ENCODE measurements at places on chromosomes 13 and 19. TPM values are rescaled to one million over a fixed set of nuclear protein-coding genes. Genes with fewer than 3 reads are reported as not detected.

MTRF1 gene
- total RNA-seq: 11.2 TPM

SYCN gene
- total RNA-seq: not detected

ALG11 gene
- 29.7 TPM for total RNA-seq

RASIP1 gene
- total RNA-seq: 10.1 TPM

PNMA8B gene
- total RNA-seq: 0.79 TPM

ZNF66 gene
- 7.0 TPM for total RNA-seq

ZNF558 gene
- total RNA-seq: 32.9 TPM

GDF15 gene
- 36.3 TPM for total RNA-seq

SUGT1 gene
- total RNA-seq: 18.7 TPM

PHLDB3 gene
- 11.6 TPM for total RNA-seq

FAM83E gene
- 97.0 TPM for total RNA-seq

ZNF763 gene
- 7.1 TPM for total RNA-seq

MYH14 gene
- 409 TPM for total RNA-seq

IL17D gene
- total RNA-seq: 1.1 TPM

- H3K27ac ChIP-seq: no peak overlapping the region
- peaks cover 6% of the 10 kb centered on the region for H3K4me1 ChIP-seq
- no peak for DNase-seq
- H3K36me3 ChIP-seq: no peaks in the 10 kb centered on the region
- no peaks in the 10 kb centered on the region for H3K27me3 ChIP-seq
- no peak overlapping the region for H3K4me3 ChIP-seq
Observed at GRCh38 chr19:43804432-43804831, 2.2 kb upstream of the LYPD5 start.

DNA sequence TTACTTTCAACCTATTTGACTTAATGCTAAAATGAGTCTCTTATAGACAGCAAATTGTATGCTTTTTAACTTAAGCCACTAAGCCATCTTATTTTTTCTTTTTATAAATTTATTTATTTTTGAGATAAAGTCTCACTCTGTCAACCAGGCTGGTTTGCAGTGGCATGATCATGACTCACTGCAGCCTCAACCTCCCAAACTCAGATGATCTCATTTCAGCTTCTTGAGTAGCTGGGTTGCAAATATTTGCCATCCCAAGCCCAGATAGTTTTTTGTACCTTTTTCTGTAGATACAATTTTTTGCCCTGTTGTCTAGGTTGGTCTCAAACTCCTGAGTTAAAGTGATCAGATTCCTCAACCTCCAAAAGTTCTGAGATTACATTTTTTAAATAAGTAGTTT, 27.1 kb downstream of the ZNF714 start:
- no peaks in the 10 kb centered on the region for H3K27me3 ChIP-seq
- H3K36me3 ChIP-seq: no peaks in the 10 kb centered on the region
- no peak overlapping the region for H3K4me3 ChIP-seq
- no peak for DNase-seq

DNA sequence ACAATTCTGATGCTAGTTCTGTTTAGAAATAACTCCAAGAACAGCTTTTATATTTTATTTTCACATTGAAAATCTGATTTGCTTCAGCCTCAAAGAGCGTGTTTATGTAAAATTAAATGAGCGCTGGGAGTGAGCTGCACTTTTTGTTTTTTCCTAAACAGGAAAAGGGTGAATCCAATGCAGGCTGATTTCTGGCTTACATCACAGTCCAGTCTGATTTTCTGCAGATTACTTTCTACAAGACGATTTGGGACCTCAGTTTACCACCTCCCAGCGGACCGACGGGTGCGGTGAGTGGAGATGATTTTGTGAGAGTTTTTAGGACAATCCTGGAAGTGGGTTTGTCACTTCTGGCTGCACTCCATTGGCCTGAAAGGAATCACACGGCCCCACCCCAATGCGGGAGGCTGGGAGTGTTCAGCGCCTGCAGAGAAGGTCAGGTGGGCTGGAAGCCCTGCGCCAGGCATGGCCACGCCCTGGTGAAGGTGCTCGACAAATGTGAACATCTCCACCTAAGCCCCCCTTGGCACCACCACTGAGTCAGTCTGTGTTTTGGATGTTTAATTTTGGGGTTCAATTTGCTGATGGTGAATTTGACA, 90.1 kb downstream of the ANKRD10 start:
- no peaks in the 10 kb centered on the region for H3K4me1 ChIP-seq
- H3K27ac ChIP-seq: no peak overlapping the region
- no peaks in the 10 kb centered on the region for H3K27me3 ChIP-seq
- no peaks in the 10 kb centered on the region for H3K36me3 ChIP-seq
- no peak for DNase-seq
- no peak overlapping the region for H3K4me3 ChIP-seq

DNA sequence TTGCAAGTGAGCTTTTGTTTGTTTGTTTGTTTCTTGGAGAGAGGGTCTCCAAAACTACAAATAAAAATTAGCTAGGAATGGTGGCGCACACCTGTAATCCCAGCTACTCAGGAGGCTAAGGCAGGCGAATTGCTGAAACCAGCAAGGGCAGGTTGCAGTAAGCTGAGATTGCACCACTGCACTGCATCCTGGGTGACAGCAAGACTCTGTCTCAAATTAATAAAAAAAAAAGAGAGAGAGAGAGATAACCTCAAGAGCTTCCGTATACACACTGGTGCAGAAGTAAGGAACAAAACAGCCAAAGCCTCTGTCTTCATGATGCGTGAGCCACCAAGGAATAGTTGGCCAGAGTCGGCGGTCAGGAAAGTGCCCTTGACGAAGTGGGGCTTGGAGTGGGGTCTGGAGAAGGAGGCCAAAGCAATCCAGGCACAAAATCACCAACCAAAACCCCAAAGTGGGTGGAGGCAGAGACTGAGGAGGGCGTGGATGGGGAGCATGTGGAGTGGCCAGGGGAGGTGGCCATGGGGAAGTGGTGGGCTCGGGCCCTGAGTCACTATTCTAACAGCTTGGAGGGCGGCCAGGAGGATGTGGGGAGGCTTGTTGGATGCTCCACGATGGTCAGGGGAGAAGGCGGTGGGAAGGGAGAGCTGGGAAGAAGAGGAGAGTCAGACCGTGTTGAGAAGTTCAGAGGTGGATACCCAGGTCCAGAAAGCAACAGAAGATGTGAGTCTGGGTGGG, 21.2 kb upstream of the TOMM40 start:
- H3K4me1 ChIP-seq: no peaks in the 10 kb centered on the region
- H3K4me3 ChIP-seq: no peak overlapping the region
- H3K36me3 ChIP-seq: no peaks in the 10 kb centered on the region
- peak; percentile 62 for DNase-seq
- no peaks in the 10 kb centered on the region for H3K27me3 ChIP-seq

DNA sequence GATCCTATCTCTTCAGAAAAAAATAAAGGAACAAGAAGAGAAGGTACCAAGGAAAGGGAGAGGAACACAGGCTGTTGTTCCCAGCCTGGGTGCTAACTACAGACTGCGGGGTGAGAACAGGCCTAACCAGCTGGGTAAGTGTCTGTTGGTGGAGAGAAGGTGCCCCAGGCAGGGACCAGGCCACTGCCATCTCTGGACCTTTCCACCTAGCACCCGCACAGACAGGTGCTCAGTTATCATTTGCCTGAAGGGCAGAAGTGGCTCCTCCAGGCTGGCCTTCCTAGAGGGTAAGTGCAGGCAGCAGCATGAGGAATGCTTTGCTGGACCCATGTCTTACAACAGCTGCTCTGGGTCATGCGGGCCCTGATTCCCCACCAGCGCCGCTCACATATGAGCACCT, 10.1 kb downstream of the DNMT1 start:
- H3K36me3 ChIP-seq: no peaks in the 10 kb centered on the region
- H3K27ac ChIP-seq: no peak overlapping the region
- no peaks in the 10 kb centered on the region for H3K4me1 ChIP-seq

GRCh38 chr13:95745289-95745688, 68.3 kb downstream of the DNAJC3 start:
- no peaks in the 10 kb centered on the region for H3K27me3 ChIP-seq
- DNase-seq: no peak
- no peaks in the 10 kb centered on the region for H3K4me1 ChIP-seq
- no peak overlapping the region for H3K27ac ChIP-seq
- no peaks in the 10 kb centered on the region for H3K36me3 ChIP-seq
- no peak overlapping the region for H3K4me3 ChIP-seq

DNA sequence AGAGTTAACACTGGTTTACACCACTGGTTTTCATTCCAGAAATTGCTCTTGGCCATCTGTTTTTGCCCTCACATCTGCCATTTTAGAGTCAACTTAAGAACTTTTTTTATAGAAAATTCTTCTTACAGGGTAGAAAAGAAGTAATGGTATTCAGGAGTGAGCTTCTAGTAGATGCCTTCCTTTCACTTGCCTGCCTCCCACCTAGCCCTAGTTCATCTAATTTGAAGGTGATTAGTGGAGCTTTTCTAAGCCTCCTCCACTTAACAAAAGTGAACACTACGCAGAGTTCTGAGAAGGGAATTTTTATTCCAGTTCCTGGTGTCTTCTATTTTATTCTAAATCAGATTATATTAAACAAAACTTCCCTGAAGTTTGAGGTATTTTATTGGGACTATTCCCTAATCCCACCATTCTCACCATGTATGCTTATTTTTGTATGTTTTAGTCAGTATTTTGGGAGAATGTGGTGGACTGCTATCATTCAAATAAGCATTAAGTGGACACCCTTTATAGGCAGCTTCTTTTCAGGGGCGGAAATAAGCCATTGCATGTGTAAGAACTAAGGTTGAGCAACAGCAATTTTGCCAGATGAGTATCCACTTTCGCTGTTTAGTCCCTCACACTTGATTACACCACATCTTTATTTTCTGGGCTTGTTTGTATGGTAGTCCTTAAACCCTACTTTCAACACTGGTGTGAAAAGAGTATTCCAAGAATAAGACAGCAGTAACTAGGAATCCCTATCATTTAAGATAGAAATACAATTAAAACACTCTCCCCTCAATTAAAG, 156.9 kb downstream of the ENOX1 start:
- DNase-seq: no peak
- H3K27me3 ChIP-seq: no peaks in the 10 kb centered on the region
- no peak overlapping the region for H3K27ac ChIP-seq
- no peak overlapping the region for H3K4me3 ChIP-seq
- H3K4me1 ChIP-seq: no peaks in the 10 kb centered on the region
- no peaks in the 10 kb centered on the region for H3K36me3 ChIP-seq

- DNase-seq: peak; percentile 89
- H3K4me1 ChIP-seq: peaks cover 21% of the 10 kb centered on the region
- H3K27me3 ChIP-seq: no peaks in the 10 kb centered on the region
- H3K4me3 ChIP-seq: peak overlapping the region; percentile 23
Observed at GRCh38 chr19:2578901-2579677, 103.2 kb downstream of the GADD45B start.

- DNase-seq: no peak
- no peaks in the 10 kb centered on the region for H3K4me1 ChIP-seq
- no peak overlapping the region for H3K4me3 ChIP-seq
- no peaks in the 10 kb centered on the region for H3K36me3 ChIP-seq
- H3K27ac ChIP-seq: no peak overlapping the region
Observed at GRCh38 chr13:46345866-46346265, 41.2 kb downstream of the RUBCNL start.

DNA sequence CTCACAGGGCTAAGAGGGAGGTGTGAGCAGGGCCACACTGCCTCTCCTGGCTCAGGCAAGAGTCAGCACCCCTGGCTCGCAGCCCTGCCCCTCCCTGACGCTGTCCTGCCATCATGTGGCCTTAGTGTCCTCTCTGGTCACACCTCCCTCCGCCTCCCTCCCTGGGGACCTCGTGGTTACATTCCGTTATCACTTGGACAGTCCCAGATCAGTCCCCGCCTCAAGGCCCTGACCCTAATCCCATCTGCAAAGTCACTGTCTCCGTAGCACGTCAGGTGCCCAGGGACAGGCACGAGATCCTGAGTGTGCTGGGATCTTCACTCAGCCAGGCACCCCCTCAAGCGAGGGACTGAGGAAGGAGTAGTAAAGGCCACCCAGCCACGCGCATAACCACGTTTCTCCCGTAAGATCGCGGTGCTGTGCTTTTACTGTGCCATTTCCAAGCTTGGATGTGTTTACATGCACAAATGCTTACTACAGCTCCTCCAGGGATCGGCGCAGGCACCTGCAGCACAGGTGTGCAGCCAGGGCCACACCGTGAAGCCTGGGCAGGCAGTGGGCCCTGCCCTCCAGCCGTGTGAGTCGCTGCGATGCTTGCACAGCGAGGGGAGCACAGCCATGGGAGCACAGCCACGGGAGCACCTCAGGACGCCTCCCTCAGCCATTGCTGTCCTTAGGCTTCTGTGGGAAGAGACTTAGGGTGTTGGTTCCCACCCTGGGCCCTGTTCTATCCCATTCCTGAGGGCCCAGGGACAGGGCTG, 10.7 kb upstream of the TMEM255B start:
- no peak for DNase-seq
- H3K36me3 ChIP-seq: no peaks in the 10 kb centered on the region
- no peaks in the 10 kb centered on the region for H3K4me1 ChIP-seq
- no peak overlapping the region for H3K27ac ChIP-seq
- H3K27me3 ChIP-seq: no peaks in the 10 kb centered on the region

- H3K27ac ChIP-seq: no peak overlapping the region
- H3K4me3 ChIP-seq: no peak overlapping the region
- no peaks in the 10 kb centered on the region for H3K27me3 ChIP-seq
- no peak for DNase-seq
Observed at GRCh38 chr13:49086722-49087121, 111.0 kb downstream of the FNDC3A start.

- no peak overlapping the region for H3K4me3 ChIP-seq
- no peak for DNase-seq
- H3K4me1 ChIP-seq: no peaks in the 10 kb centered on the region
- no peaks in the 10 kb centered on the region for H3K36me3 ChIP-seq
- H3K27me3 ChIP-seq: no peaks in the 10 kb centered on the region
Observed at GRCh38 chr13:72384879-72385278, 342.6 kb downstream of the MZT1 start.

DNA sequence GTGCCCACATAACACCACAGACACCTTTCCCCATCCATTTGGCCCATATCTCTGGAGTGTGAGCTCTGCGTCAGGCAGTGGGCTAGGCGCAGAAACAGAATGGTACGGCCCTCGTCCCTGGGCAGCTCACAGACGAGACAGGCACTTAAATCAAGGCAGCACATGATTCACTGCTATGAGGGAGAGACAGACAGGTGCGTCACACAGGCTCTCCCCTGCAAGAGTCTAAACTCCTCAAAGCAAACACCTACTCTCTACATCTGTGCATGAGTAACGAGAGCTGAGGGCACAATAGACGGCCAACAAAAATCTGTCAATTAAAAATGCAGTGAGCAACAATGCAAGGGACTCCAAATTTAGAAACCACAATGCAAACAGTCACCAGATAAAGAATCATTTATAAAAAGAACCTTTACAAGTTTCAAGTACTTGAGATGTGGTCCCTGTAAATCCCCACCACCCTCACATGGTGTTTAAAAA, 348.9 kb downstream of the UQCRFS1 start:
- H3K4me1 ChIP-seq: no peaks in the 10 kb centered on the region
- H3K36me3 ChIP-seq: no peaks in the 10 kb centered on the region
- no peak overlapping the region for H3K27ac ChIP-seq
- H3K4me3 ChIP-seq: no peak overlapping the region
- H3K27me3 ChIP-seq: no peaks in the 10 kb centered on the region
- DNase-seq: no peak

GRCh38 chr13:111219280-111219679, 101.2 kb upstream of the TEX29 start:
- H3K4me1 ChIP-seq: peaks cover 26% of the 10 kb centered on the region
- DNase-seq: no peak
- H3K27me3 ChIP-seq: no peaks in the 10 kb centered on the region

GRCh38 chr13:69556540-69557196, 551.0 kb upstream of the ATXN8OS start:
- H3K27ac ChIP-seq: no peak overlapping the region
- no peaks in the 10 kb centered on the region for H3K4me1 ChIP-seq
- no peak for DNase-seq
- H3K36me3 ChIP-seq: no peaks in the 10 kb centered on the region

Measured in transverse colon (tissue), 4 donors.